ENCODE measurements at places on chromosomes 3 and 15.
A peak's percentile ranks its signal among the peaks of the same experiment; 100 is the strongest.

DNA sequence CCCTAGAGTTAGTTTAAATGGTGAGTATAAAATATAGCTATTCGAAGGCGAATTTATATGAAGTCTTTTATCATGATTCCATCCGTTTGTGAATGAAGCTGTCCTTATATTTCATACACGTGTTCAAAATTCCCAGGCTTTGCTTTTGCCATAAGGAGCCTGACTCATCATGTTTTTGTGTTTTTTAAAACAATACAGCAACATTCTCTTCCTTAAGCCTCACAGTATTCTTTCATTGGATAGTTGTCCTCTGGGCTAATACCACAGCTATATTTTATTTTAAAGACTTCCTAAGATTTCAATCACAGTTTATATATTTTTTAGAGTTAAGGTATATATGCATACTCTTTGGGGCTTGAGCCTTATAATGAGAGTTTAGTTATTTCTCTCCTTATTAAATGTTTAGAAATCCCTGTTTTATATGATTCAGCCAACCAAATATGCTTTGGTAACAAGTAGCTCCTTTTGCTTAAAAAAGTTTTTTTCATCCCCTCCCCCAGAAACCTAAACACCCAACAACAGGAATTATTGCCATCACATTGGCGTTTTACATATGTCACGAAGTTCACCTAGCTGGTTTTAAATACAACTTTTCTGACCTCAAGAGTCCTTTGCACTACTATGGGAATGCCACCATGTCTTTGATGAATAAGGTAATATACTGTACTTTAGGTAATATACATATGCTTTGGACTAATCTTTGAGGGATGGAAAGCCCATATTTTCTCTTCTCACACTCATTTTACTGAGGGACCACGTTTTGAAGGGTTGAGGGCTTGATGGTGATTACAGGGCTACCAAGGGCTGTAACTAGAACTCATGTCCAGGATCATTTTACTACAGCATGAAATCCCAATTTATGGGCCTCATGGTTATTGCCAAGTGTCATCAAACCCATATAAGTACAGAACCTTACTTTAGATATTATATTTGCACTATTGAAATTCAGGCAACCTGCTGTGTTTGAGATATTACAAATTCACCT, 28.5 kb downstream of the ST3GAL6 start:
- DNase-seq: no peak

GRCh38 chr15:58331913-58332675, 99.7 kb upstream of the LIPC start:
- peak; percentile 19 for DNase-seq

DNA sequence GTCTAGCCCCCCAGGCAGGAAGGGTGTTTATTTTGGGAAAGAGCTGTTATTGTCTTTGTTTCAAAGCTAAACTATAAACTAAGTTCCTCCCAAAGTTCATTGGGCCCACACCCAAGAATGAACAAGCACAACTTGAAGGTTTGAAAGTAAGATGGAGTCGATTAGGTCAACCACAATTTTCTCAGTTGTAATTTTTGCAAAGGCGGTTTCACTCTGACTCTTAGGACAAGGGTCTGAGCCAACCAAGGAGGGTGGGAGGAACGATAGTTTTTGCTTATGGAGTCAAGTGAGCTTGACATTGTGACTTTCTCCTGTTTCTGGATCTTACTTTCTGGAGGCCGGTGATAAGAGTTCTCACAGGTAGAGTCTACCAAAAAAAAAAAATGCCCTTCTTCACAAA, 5.8 kb upstream of the ZNF770 start:
- DNase-seq: no peak

DNA sequence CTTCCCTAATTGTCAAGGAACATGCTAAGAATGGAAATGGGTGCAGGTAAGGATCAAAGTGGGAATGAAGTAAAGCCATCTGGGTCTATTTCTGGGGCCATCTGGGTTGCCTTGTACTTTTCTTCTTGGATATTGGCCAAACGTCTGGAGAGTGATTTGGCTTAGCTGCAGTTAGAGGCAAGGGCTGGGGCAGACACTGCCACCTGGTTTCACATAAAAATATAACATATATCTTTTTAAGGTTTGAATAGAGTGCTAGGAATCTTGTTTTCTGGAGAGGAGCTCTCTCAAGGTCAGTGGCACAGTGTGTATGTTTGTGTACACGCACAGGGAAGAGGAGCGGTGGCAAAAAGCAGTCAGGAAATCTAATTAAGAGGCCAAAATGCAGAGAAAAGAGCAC, 24.7 kb upstream of the EOMES start:
- DNase-seq: no peak

GRCh38 chr3:169227911-169228310, 435.6 kb downstream of the MECOM start:
- no peak for DNase-seq

- DNase-seq: no peak
Measured at GRCh38 chr15:83066734-83067637, at the start of gene BTBD1. BTBD1 (minus strand) TSS chr15:83067252; CDS start chr15:83067151, 101 bp downstream.

- DNase-seq: no peak
Measured at GRCh38 chr3:111351334-111351733, 190.7 kb upstream of the CD96 start.

- no peak for DNase-seq
Measured at GRCh38 chr3:121651684-121652083, 9.0 kb downstream of the HCLS1 start.

DNA sequence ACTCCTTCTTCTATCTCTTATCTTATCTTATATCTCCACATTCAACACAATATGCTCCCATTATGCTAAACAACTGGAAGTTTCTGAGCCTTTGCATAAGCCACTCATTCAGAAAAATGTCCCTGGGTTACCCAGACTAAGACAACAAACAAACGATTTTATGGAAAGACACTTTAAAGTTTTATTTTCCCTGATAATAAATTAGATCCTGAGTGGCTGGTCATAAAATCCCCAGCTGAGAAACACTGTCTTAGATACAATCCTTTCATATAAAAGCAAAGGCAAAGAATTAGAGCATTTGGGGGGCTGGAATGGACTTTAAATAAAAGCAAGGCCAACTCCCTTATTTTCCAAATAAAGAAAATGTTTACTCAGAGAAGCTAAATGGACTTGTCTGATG, 322.3 kb downstream of the GBE1 start:
- DNase-seq: no peak

DNA sequence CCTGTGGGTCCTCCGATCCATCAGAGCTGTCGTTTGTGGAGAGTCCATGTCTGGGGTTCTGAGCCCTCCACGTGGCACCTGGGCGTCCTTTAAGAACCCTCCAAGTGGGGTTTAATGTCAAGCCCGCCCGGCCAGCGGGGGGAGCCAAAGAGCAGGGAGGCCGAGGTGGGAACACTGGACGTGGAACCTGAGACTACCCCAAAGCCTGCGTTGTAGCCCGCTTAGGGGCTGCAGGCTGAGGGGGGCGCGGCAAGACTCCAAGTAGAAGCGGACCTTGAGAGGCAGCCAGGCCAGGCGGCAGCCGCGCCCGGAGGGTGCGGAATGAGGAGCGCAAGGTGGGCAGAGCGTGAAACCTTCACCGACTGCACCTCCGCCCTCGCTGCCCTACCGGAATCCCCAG, 126.2 kb upstream of the ATP10A start:
- DNase-seq: no peak

GRCh38 chr3:43496740-43497375, 125.0 kb downstream of the ANO10 start:
- DNase-seq: no peak

DNA sequence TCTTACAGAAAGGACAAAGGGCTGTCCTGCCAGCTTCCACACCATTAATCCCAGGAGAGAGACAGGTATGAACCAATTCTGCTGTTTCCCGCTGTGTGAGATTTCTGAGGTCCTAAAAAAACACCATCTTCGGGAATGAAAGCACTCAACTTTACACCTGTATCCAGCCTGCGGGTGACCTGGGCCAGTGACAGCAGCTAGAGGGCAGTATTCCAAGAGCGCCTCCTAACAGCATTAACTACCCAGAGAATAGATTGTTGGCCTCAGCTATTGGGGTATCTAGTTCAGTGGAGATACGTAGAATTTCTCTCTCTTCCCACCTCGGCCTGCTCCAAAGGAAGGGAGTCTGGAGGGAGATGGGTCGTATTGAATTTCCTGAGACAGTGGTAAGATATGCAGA, 55.1 kb downstream of the WDR76 start:
- no peak for DNase-seq

DNA sequence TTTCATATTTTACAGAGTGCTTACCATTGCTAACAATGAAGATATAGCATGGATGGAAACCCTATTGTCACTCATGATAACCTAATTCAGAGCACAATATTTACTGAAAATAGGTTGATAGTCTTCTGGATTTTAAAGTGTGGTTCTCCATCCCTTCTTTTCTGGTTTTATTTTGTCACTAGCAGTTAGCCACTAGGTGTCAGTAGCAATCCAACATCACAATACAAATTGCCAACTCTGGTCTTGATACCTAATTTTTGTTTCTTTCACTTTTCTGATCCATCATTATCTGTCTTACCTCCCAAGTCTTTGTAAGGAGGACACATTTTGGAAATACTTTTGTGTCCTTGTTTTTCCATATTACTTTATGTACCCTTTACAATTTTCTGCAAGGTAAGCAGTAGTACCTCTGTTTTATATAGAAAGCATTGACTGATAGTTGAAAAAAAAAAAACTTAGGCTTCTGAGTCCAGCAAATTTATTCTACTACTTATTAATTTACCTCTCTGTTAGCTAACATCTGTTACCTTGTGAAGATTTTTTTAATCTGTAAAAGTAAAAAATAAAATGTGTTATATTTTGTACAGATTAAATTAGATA, 28.3 kb upstream of the CRYBG3 start:
- no peak for DNase-seq

DNA sequence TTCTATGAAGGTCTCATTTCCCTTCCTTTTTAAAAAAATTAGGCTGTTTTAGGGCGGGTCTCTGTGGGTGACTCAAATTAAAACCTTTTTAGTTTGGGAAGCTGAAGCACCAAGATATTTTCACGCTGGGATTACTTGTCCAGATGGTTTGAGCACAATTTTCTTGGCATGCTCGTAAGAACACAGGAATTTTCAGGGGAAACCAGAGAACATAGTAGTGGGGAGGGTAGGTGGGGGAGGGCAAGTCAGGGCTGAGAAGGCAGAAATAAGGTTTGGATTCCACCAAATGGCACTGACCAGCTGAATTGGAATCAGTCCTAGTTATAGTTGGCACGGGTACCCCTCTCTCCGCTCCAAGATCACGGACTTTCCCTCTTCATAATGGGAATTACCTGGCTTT, 97.3 kb upstream of the LRIG1 start:
- DNase-seq: no peak

DNA sequence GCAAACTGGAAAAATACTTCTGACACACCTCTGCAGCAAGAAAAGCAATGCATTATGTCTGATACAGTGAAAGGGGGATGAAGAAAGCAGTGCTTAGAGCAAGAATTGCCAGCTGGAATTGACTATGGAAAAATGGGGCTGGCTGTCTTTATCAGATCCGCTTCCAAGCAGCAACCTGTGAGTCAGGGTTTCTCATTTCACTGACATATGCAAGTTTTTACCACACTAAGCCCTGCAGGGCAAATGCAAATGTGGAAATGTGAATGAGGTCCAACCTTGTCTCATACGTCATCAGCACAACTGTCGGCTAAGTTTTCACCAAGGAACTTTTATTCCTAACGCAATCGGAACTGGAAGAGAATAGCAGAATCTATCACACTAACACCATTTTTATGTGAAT, 172.5 kb upstream of the GADL1 start:
- no peak for DNase-seq

DNA sequence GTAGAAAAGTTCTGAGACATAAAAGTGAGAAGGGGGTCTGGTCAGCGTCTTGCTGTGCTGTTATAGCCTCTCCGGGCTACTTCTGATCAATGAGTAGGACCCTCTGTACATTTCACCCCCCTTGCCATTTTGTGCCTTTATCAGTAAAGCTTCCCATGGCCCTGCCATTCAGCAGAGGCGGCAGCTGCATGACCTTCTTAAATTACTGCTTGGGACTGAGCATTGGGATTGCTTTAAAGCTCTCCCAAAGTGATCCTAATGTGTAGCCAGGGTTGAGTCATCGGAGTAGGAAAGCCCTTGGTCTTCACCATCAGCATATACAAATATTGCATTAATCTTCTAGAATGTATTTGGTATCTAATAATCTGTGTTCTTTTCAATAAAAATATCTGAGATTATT, 70.2 kb downstream of the FMN1 start:
- no peak for DNase-seq

DNA sequence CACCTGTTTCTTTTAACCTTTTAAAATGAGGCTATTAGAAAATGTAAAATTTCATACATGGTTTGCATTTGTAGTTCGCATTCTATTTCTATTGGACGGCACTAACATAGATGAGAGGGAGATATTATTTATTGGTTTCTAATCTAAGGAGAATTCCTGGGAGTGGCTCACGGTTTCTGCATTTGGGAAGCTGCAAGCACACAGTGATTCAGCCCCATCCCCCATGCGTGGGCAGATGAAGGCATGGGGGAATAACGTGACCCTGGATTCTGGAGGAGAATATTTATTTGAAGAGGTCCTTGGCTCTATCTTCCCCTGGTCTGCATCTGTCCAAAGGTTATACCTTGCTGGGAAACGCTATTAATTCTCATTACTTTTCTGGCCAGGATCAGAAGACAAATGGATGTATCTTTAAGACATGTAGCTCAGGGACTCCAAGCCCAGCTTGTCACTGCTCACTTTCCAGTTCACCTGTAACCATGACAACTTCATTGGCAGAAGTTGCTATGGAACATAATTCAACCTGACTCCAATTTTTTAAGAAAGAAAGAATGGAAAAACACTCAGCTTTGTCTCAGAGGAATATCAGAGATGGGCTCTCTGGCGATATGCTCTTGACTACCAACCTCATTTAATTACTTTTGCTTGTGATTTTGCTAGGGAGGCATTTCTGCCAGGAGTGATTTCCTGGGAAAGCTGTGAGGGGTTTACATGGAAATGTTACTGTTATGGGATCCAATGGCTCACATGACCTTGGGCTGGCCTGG, 27.2 kb upstream of the POMGNT2 start:
- DNase-seq: no peak

DNA sequence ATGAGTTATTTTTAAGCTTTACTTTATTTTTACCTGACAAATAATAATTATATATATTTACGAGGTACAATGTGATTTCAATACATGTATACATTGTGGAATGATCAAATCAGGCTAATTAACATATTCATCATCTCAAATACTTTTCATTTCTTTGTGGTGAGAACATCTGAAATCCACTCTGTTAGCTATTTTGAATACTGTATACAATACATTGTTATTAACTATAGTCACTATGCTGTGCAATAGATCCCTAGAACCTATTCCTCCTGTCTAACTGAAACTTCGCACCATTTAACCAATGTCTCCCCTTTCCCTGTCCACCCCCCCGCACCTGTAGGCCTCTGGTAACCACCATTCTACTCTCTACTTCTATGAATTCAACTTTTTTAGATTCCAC, 7.9 kb upstream of the SPPL2A start:
- no peak for DNase-seq

All from cortex of kidney (tissue), 1 donor.